ENCODE measurements at places on chromosomes 6 and 20. TPM values are rescaled to one million over a fixed set of nuclear protein-coding genes. Genes with fewer than 3 reads are reported as not detected.

EBF4 gene
- total RNA-seq: 1.0 TPM

SLC22A16 gene
- total RNA-seq: not detected

RIPOR2 gene
- not detected for total RNA-seq

MYO6 gene
- total RNA-seq: 67.2 TPM

HIVEP1 gene
- 19.6 TPM for total RNA-seq

JPH2 gene
- total RNA-seq: 0.17 TPM

RAMACL gene
- 6.6 TPM for total RNA-seq
